HepG2 (cell line): ENCODE measurements at places on chromosomes 5 and 9. TPM values are rescaled to one million over a fixed set of nuclear protein-coding genes. Genes with fewer than 3 reads are reported as not detected.

- no peak overlapping the region for H3K27ac ChIP-seq
- no peaks in the 10 kb centered on the region for H3K36me3 ChIP-seq
- no peaks in the 10 kb centered on the region for H3K4me1 ChIP-seq
- H3K27me3 ChIP-seq = no peaks in the 10 kb centered on the region
- H3K4me3 ChIP-seq = no peak overlapping the region
- DNase-seq = no peak
These were observed 92.7 kb upstream of the SMIM23 start for GRCh38 chr5:171692936-171693335.

The NEURL1B gene
- polyA plus RNA-seq = 0.13 and 0.14 TPM in 2 replicates

The VDAC1 gene
- polyA plus RNA-seq = 112 and 119 TPM in 2 replicates

The IL31RA gene
- polyA plus RNA-seq = 0.05 TPM in 1 of 2 replicates, not detected in the other

GRCh38 chr9:114235033-114235661, 79.8 kb downstream of the COL27A1 start:
- peaks cover 74% of the 10 kb centered on the region for H3K36me3 ChIP-seq
- H3K27ac ChIP-seq = no peak overlapping the region
- no peaks in the 10 kb centered on the region for H3K27me3 ChIP-seq
- no peak for DNase-seq
- no peak overlapping the region for H3K4me3 ChIP-seq

The ORM1 gene
- 1,180 and 1,355 TPM in 2 replicates for polyA plus RNA-seq

GRCh38 chr5:96036301-96036700, 74.7 kb upstream of the ELL2 start:
- H3K27me3 ChIP-seq = no peaks in the 10 kb centered on the region
- H3K4me1 ChIP-seq = peaks cover 19% of the 10 kb centered on the region
- H3K27ac ChIP-seq = no peak overlapping the region
- no peaks in the 10 kb centered on the region for H3K36me3 ChIP-seq
- H3K4me3 ChIP-seq = no peak overlapping the region
- no peak for DNase-seq

The IFNA13 gene
- polyA plus RNA-seq = not detected in 2 replicates

The RGMB gene
- polyA plus RNA-seq = 3.0 and 3.1 TPM in 2 replicates
